Left lung (tissue), 14 donors: ENCODE measurements at places on chromosomes 12 and 14. TPM values are rescaled to one million over a fixed set of nuclear protein-coding genes. Genes with fewer than 3 reads are reported as not detected.

Gene TOMM20L
- 1.5 TPM for polyA plus RNA-seq

Gene NGB
- not detected for polyA plus RNA-seq

Gene ADGRD1
- 32.4 TPM for polyA plus RNA-seq

Gene FBXL14
- polyA plus RNA-seq = 11.0 TPM

Gene MYH7
- polyA plus RNA-seq = not detected

Gene ACSS3
- polyA plus RNA-seq = 34.0 TPM

Gene KRT85
- 0.26 TPM for polyA plus RNA-seq

- H3K27ac ChIP-seq = no peak overlapping the region
- DNase-seq = no peak
- no peaks in the 10 kb centered on the region for H3K36me3 ChIP-seq
- no peaks in the 10 kb centered on the region for H3K4me1 ChIP-seq
- peaks cover 59% of the 10 kb centered on the region for H3K27me3 ChIP-seq
Measured at GRCh38 chr12:102964872-102965271, 7.4 kb downstream of the ASCL1 start.

DNA sequence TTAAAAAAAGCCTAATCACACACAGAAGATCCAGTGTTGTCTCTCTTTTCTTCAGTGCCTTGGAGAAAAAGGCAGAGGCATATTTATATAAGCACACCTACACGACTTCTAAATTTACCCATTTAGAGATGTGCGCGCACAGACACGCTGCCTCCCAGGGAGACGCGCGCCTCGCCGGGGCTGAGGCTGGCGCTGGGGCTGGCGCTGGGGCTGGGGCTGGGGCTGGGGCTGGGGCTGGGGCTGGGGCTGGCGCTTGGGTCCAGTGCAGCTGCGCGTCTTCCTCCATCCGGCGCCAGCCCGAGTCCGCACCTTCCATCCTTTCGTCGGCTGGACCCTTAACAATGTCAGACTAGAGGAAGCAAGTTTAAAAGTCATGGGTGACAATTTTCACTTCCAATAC is 118.4 kb upstream of the ARID2 start:
- H3K4me1 ChIP-seq = no peaks in the 10 kb centered on the region
- H3K36me3 ChIP-seq = no peaks in the 10 kb centered on the region
- H3K27me3 ChIP-seq = no peaks in the 10 kb centered on the region
- H3K27ac ChIP-seq = no peak overlapping the region
- DNase-seq = no peak

GRCh38 chr14:71734076-71734475 is 198.2 kb upstream of the RGS6 start:
- H3K4me3 ChIP-seq = no peak overlapping the region
- H3K4me1 ChIP-seq = no peaks in the 10 kb centered on the region
- H3K36me3 ChIP-seq = no peaks in the 10 kb centered on the region
- no peak overlapping the region for H3K27ac ChIP-seq

DNA sequence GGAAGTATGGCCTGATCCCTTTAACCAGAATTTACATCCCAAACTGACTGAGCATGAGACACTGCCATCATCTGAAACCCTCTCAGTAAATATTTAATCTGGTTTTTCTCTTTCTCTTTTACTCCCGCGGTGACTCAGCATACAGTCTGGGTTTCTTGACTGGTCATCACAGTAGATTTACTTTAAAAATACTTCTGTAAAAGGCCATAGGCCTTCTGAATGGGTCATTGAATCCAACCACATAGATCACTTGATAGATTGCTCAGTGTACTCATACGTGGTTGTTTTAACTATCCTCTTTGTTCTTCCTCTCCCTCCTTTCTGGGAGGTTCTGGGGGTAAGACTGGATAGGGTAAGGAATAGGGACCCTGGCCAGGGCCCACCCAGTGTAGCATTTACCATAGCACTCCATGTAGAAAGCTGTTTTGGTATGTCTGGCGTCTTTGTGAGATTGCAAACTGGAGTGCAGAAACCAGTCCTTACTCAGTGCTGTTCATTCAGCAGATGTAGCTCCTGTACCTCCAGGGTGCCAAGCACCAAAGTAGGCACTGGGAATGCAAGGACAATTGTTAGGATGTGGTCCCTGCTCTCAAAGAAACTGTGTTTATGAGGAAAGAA is 165.7 kb downstream of the SRGAP1 start:
- no peaks in the 10 kb centered on the region for H3K36me3 ChIP-seq
- peak overlapping the region; percentile 46 for H3K27ac ChIP-seq
- H3K4me3 ChIP-seq = no peak overlapping the region
- no peaks in the 10 kb centered on the region for H3K4me1 ChIP-seq
- DNase-seq = no peak

- peak overlapping the region; percentile 76 for H3K4me3 ChIP-seq
- H3K27me3 ChIP-seq = no peaks in the 10 kb centered on the region
- H3K27ac ChIP-seq = peak overlapping the region; percentile 97
- no peaks in the 10 kb centered on the region for H3K36me3 ChIP-seq
- peaks cover 16% of the 10 kb centered on the region for H3K4me1 ChIP-seq
- no peak for DNase-seq
Measured at GRCh38 chr12:110280392-110280778, 662 bp upstream of the ATP2A2 start.

GRCh38 chr12:94405413-94406116 is 54.1 kb downstream of the CEP83 start:
- peak overlapping the region; percentile 50 for H3K27ac ChIP-seq
- peaks cover 10% of the 10 kb centered on the region for H3K36me3 ChIP-seq
- H3K27me3 ChIP-seq = no peaks in the 10 kb centered on the region
- no peak for DNase-seq
